ENCODE measurements at places on chromosomes 12 and 14.
A peak's percentile ranks its signal among the peaks of the same experiment; 100 is the strongest.

- DNase-seq, result no peak
Observed at GRCh38 chr12:109606320-109607028, 32.9 kb downstream of the MVK start.

GRCh38 chr14:26026384-26026783 lies 571.4 kb downstream of the NOVA1 start:
- no peak for DNase-seq

- no peak for DNase-seq
Observed at GRCh38 chr12:19695244-19696098, 256.2 kb downstream of the AEBP2 start.

GRCh38 chr12:108798551-108799221 lies 58.7 kb downstream of the SSH1 start:
- DNase-seq, result peak; percentile 65

- DNase-seq, result no peak
Observed at GRCh38 chr14:77647853-77648252, 31.4 kb upstream of the SPTLC2 start.

DNA sequence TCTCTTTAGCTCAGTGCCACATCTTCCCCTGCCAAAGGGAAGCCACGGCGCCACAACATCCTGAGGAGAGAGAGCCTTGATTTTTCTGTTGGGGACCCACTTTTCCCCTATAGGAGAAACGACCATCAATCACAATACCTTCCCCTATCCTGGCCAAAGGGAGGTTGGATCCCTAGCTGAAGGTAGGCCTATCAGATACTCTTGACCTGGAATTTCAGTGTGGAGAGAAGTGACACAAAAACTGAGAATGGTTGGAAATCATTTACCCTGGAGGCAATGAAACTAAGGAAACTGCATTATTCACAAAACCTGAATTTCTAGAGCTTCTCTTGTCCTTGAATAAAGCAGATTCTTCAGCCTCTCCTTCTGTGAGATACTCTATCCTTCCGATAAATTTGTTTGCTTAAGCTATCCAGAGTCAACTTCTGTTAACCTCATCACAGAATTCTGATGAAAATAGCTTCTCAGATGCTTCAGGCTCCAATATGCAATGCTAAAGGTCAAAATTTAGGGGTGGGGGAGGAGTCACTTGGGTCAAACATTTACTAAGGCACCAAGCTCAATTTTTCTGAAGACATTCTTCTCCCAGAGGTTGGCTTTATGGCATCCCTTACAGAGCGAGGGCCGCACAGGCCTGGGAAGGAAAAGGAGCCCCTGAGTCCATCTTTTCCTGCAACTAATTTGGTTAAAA lies 27.0 kb upstream of the DUSP6 start:
- no peak for DNase-seq

GRCh38 chr12:122394626-122395194 lies 27.8 kb downstream of the CLIP1 start:
- DNase-seq, result no peak

- no peak for DNase-seq
Observed at GRCh38 chr12:127685491-127685890, 581.5 kb upstream of the TMEM132C start.

DNA sequence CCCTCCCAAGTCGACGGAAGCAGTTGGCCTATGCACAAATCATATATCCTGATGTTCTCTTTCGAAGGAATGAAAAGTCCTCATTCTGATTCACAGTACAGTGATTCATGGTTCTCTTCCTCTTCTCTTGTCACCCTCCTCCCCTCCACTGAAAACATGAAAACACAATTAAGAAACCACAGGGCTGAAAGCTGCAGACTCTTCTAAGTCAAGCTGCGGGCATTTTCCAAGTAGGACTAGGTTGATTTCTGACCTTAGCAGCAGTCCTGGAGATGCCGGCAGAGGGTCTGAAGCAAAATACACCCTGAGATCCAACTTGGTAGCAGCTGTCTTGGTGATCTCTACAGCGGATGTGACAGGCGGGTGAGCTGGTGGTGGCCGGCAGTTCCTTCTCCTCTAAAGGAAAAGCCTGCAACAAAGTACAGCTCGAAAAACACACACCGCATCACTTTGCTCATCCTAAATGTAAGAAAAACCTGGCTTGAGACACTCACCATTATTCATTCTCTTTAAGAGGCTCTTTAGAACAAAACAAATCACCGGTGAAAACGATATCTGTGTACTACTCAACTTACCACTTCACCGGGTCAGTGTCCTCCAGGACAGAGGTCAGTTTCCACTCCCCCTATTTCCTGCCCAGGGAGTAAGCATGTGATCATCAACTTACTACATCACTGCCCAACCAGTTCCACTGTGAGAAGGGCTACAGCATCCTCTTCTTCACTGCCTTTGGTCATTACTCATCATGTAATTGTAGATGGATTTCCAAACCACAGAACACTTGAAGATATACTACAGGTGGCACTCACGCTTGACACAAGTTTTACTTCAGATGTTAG lies 6.0 kb downstream of the TMCC3 start:
- DNase-seq, result peak; percentile 57

DNA sequence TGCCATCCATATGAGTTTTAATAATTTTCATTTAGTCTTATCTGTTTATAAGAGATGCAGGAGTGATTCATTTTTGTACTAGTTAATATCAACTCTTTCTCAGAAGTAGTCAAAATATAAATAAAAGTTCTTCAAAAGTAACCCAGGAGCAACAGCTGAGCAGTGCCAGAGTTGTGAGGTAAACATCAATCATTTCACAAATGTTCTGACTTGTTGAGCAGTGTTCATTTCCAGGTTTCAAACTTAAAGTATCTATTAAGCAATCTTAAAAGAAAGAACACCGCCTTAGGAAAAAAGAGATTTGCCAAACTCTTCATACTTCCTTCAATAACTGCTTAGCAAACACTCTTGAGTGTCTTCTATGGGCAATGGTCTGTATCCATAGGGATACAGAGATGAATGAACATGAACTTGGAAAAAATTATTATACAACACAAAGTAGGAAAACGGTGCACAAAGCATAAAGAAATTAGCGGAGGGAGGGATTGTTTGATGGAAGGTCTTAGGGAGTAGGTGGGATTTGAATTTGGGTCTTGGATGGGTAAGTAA lies 41.9 kb upstream of the POC1B start:
- no peak for DNase-seq

- DNase-seq, result no peak
Observed at GRCh38 chr14:75204116-75204515, 27.7 kb upstream of the TMED10 start.
